Forelimb muscle (tissue), 1 donor: ENCODE measurements at places on chromosomes 5 and 9.
A peak's percentile ranks its signal among the peaks of the same experiment; 100 is the strongest.

GRCh38 chr5:137096149-137097103, 402.7 kb downstream of the SPOCK1 start:
- DNase-seq: no peak

- no peak for DNase-seq
Observed at GRCh38 chr9:38699337-38699736, 20.6 kb downstream of the FAM240B start.

DNA sequence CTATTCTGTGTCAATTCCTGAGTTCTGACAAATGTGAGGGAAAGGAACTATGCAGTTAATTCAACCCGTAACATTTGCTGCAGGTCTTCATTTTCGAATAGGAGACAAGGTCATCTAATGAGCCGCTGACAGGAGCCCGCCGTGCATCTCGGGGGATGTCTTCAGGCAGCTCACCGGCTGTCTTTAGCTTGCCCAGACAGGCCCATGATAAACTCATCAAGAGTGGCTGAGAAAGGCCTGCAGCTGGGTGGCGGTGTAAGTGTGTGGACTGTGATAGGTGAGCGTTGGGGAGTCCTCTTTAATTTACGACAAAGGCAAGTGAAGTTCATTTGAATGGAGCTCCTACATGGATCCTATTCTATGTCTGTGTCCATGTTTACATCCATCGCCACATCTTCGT, 190.5 kb downstream of the ADCY2 start:
- DNase-seq: no peak

GRCh38 chr5:157820593-157821252, 38.2 kb downstream of the CLINT1 start:
- DNase-seq: peak; percentile 56

DNA sequence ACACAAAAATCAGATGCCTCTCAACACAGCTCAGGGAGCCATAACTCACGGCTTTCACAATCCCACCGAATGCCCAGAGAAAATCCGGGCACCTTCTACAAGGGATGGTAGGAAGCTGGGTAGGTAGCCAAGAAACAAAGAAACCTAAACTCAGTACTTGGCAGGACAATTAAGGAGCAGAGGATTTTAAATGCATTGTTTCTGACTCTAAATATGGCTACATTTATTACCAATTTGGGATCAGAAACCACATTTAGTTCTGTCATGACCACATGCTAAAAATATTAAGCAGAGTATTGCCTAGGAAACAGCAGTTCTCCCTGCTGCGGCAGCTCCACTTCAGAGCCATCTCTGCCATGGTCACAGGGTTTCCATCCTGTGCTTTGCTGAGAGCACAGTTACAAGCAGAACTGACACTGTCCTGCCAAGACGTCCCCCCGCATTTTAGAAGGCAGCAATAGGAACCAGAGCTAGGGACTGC, 57.5 kb downstream of the SIL1 start:
- no peak for DNase-seq

GRCh38 chr5:154506049-154506715, 28.2 kb upstream of the HAND1 start:
- no peak for DNase-seq

DNA sequence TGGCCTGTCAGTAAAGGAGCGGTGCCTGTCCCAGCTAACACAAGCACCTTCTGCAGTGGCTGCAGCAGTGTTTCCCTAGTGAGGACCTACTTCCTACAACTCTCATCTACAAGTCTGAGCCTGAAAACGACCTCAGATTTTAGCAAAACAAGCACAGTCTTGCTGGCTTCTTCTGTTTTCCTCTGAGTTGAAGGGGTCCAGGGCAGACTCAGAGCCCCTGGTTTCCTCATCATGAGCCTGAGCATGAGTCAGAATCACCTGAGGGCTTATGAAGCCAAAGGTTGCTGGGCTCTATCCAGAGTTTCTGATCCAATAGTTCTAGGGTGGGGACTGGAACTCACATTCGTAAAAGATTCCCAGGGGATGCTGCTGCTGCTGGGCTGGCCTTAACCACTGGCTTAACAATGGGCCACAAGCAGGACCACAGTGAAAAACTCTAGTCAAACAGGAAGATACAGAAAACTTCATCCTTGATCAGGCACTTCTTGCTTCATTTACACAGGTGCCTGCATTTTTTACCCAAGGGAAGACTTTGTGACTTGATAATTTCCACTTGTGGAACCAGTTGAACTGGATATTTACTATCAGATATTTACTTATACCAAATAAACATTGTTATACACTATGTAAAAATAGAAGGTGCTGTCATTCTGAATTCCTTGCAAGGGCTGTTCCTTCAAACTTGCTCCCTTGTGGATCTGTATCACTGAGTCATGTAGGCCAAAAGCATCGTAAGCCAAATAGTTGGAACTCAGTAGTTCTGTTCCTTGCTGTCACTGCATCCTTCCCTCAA, 4.3 kb upstream of the ACER2 start:
- no peak for DNase-seq

GRCh38 chr9:72899734-72900477, 52.9 kb downstream of the ALDH1A1 start:
- DNase-seq: no peak

GRCh38 chr5:148805326-148806290, 20.8 kb upstream of the ADRB2 start:
- no peak for DNase-seq

DNA sequence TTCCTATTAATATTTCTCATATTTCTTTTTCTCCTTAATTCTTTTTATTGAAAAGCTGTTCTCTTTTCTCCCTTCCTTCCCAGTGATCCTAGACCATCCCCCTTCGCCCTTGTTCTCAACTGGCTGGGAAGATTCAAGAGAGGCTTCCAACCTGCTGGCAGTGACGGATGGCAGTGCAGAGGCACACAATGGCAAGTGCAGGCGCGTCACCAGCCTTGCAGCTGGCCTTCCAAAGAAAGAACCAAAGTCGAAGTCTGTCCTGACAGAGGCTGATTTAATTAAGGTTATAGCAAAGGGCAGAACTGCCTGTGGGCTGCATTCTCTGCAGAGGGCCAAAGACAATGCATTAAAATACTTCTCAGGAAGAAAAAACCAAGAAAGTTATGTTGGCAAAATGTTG, 7.4 kb downstream of the CEMIP2 start:
- no peak for DNase-seq

- DNase-seq: no peak
Observed at GRCh38 chr5:159411115-159411514, 80.8 kb upstream of the IL12B start.

GRCh38 chr5:37916525-37916924, 76.7 kb upstream of the GDNF start:
- DNase-seq: no peak

GRCh38 chr5:68593211-68593671, 377.7 kb downstream of the PIK3R1 start:
- DNase-seq: no peak

- no peak for DNase-seq
Observed at GRCh38 chr9:2591967-2592366, 29.6 kb upstream of the VLDLR start.

DNA sequence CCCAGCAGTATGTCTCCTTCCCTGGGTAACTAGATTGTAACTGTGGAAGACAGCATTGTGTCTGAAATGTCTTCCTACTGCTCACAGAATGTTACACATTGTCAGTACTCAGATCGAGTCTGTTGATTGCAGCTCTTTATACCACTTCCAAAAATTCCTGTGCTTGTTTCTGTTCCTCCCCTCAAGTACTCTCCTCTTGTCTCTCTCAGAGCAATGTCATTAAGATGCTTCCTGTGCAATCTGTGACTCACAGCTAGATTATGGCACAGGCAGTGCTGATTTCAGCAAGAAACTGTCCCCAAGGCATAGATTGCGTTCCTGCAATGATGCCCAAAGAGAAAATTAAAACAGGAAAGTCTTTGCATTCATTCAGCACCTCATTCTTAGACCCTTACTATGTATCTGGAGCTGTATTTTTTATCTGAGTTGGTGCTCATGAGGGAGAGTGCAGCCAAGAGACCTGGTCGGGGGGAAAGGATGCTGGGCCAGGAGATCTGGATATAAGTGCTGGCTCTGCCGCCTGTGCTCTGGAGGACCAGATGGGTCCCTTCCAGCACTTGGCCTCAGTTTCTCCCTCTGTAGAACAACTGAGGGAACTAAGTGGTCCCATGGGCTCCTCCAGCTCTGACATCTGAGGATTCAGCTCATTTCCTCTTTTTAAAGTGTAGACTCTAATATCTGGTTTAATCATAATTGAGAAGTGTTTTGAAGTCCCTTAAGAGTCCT, 40.8 kb upstream of the GNPDA1 start:
- peak; percentile 64 for DNase-seq

DNA sequence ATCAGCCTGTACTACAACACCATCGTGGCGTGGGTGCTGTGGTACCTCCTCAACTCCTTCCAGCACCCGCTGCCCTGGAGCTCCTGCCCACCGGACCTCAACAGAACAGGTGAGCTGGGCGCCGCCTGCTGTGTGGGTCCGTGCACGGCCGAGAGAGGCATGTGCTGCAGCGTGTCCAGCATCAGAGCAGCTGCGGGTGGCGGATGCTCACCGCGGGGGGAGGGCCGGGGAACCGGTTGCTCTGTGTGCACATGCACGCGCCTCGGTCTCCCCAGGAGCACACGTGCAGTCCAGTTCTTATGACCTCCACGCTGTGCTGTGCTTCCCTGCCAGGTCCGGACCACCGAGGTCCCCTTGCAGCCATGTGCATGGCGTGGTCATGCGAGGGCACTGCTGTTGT, 7.6 kb downstream of the SLC6A18 start:
- no peak for DNase-seq

GRCh38 chr5:43348207-43348606, 35.0 kb upstream of the HMGCS1 start:
- DNase-seq: no peak

- DNase-seq: no peak
Observed at GRCh38 chr9:6415266-6415665, 2.3 kb downstream of the UHRF2 start.

- no peak for DNase-seq
Observed at GRCh38 chr5:40873286-40873880, 32.2 kb downstream of the CARD6 start.

GRCh38 chr9:751137-752051, 90.1 kb upstream of the DMRT1 start:
- no peak for DNase-seq

GRCh38 chr5:172788771-172789686, 18.0 kb upstream of the DUSP1 start:
- DNase-seq: no peak

GRCh38 chr9:128818839-128819715, 777 bp downstream of the ENDOG start:
- DNase-seq: no peak

DNA sequence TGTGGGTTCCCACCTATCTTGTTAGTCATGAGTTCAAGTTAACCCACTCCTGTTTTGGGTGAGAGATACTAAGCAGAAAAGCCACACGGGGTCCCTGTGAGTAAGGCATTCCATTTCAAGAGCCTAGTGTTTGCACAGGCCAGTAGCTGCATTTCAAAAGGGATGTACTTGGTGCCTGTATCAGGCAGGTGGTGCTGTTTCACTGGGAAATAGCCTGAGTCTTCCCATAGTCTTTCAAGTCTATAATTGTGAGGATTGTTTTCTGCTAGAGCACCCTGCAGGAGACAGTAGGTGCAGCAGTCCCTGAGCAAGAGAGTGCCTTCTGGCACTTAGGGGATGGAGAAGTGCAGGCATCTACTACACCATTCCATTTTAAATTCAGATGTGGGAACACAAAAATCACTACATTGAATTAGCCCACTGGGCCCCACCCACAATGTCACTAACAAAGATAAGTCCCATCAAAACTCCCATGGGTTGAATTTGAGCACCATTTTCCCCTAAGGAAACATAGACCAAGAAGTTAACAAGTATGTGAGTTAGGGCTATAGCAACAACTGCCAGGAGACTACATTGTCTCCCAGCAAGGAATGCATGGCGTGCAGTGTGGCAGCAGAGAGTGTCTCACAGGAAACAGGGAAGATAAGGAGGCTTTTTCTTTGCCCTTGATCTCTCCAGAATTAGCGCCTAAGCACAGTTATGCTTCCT, 263.2 kb downstream of the COX7C start:
- DNase-seq: peak; percentile 41

GRCh38 chr5:104186100-104186499, 623.5 kb upstream of the NUDT12 start:
- DNase-seq: no peak

GRCh38 chr5:132371603-132371994, 2.1 kb downstream of the SLC22A5 start:
- no peak for DNase-seq

DNA sequence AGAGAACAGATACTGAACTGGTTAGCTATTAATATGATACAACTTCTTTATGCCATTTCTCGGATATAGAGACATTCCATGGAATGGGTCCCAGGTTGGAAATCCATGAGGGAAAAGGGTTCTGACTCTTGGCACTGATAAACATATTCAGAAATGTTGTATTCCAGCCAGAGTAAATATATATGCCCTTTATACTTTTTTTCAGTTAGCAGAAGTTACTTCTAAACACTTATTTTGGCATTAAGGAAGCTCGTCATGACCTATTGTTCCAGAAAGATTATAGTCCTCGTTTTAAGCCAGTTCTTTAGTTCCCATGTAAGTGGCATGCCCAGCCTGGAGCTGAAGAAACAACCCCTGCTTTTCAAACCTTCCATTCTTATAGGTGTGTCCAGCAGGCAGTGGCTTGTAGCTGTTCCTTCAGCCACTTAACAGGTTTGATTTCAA, 181.6 kb downstream of the CD180 start:
- no peak for DNase-seq

DNA sequence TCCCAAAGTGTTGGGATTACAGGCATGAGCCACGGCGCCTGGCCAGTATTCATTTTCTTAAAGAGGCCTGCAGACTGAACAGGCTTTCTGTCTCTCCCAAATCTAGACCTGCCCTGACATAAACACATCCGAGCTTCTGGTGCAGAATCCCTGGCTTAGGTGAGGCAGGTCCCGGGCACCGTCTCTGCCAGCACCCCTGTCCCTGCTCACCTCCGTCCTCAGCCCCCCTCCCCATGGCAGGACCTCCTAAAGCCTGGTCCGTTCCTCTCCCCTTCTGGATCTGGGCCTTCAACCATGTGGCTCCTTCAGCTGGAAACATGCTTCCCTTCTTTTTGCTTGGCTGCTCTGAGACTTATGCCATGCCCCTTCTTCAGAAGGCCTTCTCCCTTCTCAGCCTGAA, 22.7 kb upstream of the RXRA start:
- no peak for DNase-seq
